Mesothelial cell of epicardium (in vitro differentiated cells): ENCODE measurements at places on chromosomes 6 and 20. TPM values are rescaled to one million over a fixed set of nuclear protein-coding genes. Genes with fewer than 3 reads are reported as not detected.

BPIFB2 gene
- total RNA-seq: not detected in 3 replicates

POU3F2 gene
- total RNA-seq: not detected in 3 replicates

NRSN2 gene
- 41.0 to 46.2 TPM (median 41.2 TPM) in 3 replicates for total RNA-seq

GRM1 gene
- 0.11 to 0.16 TPM in 2 of 3 replicates, not detected in the other for total RNA-seq

NHLRC1 gene
- 1.2 to 1.9 TPM (median 1.8 TPM) in 3 replicates for total RNA-seq

LAMA5 gene
- 571 to 618 TPM (median 601 TPM) in 3 replicates for total RNA-seq

PAX1 gene
- total RNA-seq: not detected in 3 replicates

SPATS1 gene
- not detected in 3 replicates for total RNA-seq

SRSF3 gene
- total RNA-seq: 404 to 411 TPM (median 407 TPM) in 3 replicates

GRCh38 chr20:63748934-63749270 is 9.3 kb downstream of the SLC2A4RG start:
- H3K36me3 ChIP-seq: peaks cover 2% of the 10 kb centered on the region
- H3K27me3 ChIP-seq: no peaks in the 10 kb centered on the region
- no peak overlapping the region for H3K27ac ChIP-seq
- DNase-seq: no peak
- no peaks in the 10 kb centered on the region for H3K4me1 ChIP-seq

DNA sequence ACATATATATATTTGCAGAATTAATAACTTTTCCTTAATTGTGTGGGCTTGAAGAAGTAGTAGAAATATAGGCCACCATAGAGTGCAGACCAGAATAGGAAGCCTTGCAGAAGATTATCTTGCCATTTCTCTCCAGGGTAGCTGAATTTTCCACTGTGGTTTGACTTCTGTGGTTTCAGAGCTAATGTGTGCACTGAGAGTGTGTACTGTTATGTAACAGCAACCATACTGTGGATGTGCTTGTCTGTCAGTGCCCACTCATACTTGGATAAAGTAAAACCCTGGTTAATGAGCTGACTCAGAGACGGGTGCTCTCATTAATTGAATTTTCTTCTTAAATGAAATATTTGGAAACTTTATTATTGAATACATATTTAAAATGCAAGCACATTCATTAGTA is 57.2 kb downstream of the CEP43 start:
- no peak for DNase-seq
- H3K4me3 ChIP-seq: no peak overlapping the region
- H3K27me3 ChIP-seq: no peaks in the 10 kb centered on the region
- H3K36me3 ChIP-seq: peaks cover 1% of the 10 kb centered on the region
- H3K27ac ChIP-seq: no peak overlapping the region
- H3K4me1 ChIP-seq: peaks cover 3% of the 10 kb centered on the region

DNA sequence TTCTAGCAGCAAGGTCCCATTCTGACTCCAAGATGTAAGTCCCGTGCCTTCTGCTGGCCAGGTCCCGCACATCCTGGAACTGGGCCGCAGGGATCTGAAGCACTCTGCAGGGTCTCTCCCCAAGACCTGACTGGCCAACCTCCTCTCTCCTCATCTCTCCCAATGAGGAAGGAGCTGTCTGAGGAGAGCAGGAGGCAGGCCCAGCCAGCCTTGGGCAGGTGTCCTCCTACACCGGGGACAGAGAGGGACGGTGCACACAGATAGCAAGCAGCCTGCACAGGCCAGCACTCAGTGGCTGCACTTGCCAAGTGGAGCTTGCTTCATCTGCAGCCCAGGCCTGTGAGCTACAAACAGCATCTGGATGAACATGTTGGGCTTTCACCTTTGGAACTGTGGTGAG is 76.8 kb upstream of the CD93 start:
- H3K4me1 ChIP-seq: peaks cover 16% of the 10 kb centered on the region
- H3K36me3 ChIP-seq: no peaks in the 10 kb centered on the region
- no peak overlapping the region for H3K4me3 ChIP-seq
- H3K27ac ChIP-seq: no peak overlapping the region

DNA sequence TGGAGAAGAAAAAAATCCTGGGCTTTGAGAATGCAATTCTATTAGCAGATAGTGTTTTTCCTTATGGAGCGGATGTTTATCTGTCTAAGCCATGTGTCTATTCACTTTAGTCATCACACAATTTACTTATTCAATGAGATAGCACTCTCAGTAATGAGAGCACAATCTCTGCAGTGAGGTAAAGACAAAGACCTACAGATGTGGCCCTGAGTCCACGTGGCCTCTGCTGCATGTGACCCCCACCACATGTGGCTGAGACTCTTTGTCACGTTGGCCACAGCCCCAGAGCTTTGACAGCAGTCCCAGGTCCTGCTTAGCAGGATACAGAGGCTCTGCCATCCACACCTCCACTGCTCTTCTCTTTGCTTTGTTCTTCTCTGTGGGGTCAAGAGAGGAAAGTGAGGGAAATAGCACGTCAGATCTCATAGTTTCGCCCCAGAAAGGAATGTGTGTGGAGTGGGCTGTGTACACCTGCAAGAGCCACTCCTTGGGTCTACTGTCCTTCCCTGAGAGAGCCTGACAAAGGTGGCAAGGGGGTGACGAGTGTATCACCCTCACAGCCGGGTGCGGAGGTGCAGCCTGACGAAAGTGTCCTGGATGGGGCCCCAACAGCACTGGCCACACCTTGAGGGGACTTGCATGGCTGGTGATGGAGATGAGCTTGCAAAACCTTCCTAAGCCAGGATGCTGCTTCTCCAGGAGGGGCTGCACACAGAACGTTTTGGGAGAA is 40.7 kb downstream of the ZNF831 start:
- H3K27ac ChIP-seq: no peak overlapping the region
- H3K27me3 ChIP-seq: peaks cover 62% of the 10 kb centered on the region
- DNase-seq: no peak
- H3K4me1 ChIP-seq: no peaks in the 10 kb centered on the region

- H3K27me3 ChIP-seq: no peaks in the 10 kb centered on the region
- DNase-seq: no peak
- H3K27ac ChIP-seq: no peak overlapping the region
- H3K36me3 ChIP-seq: peaks cover 2% of the 10 kb centered on the region
- H3K4me3 ChIP-seq: no peak overlapping the region
These were observed 83.1 kb downstream of the KCNQ5 start for GRCh38 chr6:72704979-72705378.

GRCh38 chr6:136761227-136761922 is 30.9 kb downstream of the MAP3K5 start:
- H3K27me3 ChIP-seq: no peaks in the 10 kb centered on the region
- H3K27ac ChIP-seq: peak overlapping the region; percentile 85
- no peak for DNase-seq
- H3K4me1 ChIP-seq: peaks cover 26% of the 10 kb centered on the region

DNA sequence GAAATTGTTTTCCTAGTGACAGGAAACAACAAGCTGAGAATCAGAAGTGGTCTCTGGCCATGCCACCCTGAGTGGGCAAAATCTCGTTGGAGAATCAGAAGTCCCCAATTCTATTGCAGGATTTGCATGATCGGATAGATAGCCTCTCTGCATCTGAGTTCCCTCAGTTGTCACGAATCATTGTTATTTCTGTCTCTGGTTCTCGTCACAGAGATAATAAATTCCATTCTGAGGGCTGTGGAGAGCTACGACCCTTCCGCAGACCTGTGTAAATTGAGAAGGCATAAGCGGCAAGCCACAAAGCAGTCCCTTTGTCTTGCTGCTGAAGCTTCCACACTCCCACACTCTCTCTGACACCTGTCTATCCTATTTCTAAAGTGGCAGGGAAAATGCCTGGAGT is 102.4 kb upstream of the CNR1 start:
- H3K4me1 ChIP-seq: peaks cover 11% of the 10 kb centered on the region
- no peaks in the 10 kb centered on the region for H3K27me3 ChIP-seq
- H3K4me3 ChIP-seq: no peak overlapping the region
- no peaks in the 10 kb centered on the region for H3K36me3 ChIP-seq

DNA sequence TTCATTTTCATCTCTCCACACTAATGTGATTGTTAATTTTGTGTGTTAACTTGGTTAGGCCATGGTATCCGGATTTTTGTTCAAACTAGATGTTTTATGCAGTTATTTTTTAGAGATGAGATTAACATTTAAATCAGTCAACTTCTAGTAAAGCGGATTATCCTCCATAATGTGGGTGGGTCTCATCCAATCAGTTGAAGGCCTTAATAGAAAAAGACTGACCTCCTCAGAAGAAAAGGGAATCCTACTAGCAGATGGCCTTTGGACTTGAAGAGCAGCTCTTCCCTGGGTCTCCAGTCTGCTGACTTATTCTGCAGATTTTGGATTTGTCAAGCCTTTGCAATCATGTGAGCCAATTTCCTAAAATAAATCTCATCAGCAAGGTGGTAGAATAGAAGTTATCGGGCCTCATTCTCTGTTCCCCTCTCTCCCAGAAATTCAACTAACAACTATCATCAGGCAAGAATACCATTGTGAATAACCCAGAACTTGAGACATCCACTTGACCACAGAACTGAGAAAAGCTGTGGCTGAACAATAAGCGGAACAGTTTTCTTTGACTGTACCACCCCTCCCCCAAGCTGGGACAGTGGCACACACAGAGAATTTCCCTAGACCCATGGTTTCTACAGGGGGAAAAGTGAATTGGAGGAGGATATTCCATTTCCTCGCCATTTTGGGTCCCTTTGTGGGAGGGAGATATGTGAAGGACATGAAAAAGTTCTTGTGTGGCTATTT is 323.0 kb downstream of the UTRN start:
- peaks cover 25% of the 10 kb centered on the region for H3K36me3 ChIP-seq
- no peaks in the 10 kb centered on the region for H3K27me3 ChIP-seq
- no peaks in the 10 kb centered on the region for H3K4me1 ChIP-seq
- no peak overlapping the region for H3K4me3 ChIP-seq
- H3K27ac ChIP-seq: no peak overlapping the region

DNA sequence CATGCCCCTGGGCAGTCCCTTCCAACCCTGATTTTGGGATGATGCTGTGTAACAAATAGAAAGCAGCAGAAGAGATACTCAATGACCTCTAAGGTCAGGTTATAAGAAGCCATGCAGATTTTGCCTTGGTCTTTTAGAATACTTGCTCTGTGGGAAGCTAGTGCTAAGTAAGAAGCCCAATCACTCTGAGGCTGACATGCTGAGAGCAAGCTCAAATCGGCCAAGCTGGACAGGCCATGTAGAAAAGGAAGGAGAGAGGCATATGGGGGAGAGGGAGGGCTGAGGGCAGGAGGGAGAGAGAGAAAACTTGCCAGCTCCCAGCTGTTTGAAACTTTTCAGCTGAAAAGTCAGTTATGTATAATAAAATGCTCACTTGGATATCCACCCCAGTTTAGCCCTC is 1021.6 kb upstream of the MAP3K7 start:
- no peak for DNase-seq
- H3K36me3 ChIP-seq: no peaks in the 10 kb centered on the region
- H3K27ac ChIP-seq: peak overlapping the region; percentile 45
- no peak overlapping the region for H3K4me3 ChIP-seq
- no peaks in the 10 kb centered on the region for H3K27me3 ChIP-seq

DNA sequence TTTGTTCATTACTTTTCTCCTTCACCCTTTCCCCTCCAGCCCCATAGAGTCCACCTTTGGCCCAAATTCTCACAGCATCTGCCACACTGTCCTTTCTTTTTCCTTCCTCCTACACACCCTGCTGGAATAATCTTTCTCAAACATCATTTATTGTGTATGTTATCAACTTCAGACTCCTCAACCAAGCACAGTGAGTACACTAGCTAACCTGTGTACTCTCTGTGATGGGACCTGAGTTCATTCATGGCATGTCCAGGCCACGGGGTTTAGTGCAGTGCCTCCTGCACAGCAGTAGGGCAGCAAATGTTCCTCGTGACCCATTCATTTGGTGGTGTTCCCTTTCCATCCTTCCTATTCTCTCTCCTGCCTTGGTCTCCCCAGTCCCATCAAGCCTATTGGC is 7.1 kb upstream of the ARMC12 start:
- H3K4me1 ChIP-seq: peaks cover 59% of the 10 kb centered on the region
- peaks cover 9% of the 10 kb centered on the region for H3K27me3 ChIP-seq
- H3K36me3 ChIP-seq: no peaks in the 10 kb centered on the region
- H3K27ac ChIP-seq: peak overlapping the region; percentile 1
- H3K4me3 ChIP-seq: peak overlapping the region; percentile 33
- DNase-seq: no peak

DNA sequence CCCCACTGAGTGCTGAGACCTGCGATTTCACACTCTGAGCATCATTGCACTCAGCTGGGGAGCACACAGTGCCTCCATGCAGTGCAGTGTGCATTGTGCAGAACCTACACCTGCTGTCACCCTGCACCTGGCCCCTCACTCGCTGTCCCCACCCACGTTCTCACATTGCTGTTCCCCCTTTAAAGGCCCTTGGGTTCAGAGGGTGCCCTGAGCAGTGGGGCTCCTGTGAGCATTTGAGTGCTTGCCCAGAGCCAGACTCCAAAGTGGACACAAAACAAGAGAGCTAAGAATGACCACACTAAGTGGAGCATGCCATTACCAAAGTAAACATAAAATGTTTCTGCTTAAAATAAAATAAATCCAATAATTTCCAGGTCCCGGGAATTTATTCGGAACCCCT is 131.0 kb upstream of the CST7 start:
- no peak overlapping the region for H3K4me3 ChIP-seq
- H3K27ac ChIP-seq: no peak overlapping the region
- H3K27me3 ChIP-seq: peaks cover 36% of the 10 kb centered on the region
- no peaks in the 10 kb centered on the region for H3K4me1 ChIP-seq
- no peak for DNase-seq

GRCh38 chr20:58372806-58373205 is 16.2 kb upstream of the VAPB start:
- H3K27me3 ChIP-seq: no peaks in the 10 kb centered on the region
- peak overlapping the region; percentile 19 for H3K27ac ChIP-seq
- peaks cover 27% of the 10 kb centered on the region for H3K4me1 ChIP-seq
- no peak for DNase-seq
- no peak overlapping the region for H3K4me3 ChIP-seq
- no peaks in the 10 kb centered on the region for H3K36me3 ChIP-seq

GRCh38 chr6:144315981-144316861 is 31.1 kb downstream of the UTRN start:
- H3K36me3 ChIP-seq: no peaks in the 10 kb centered on the region
- H3K27me3 ChIP-seq: no peaks in the 10 kb centered on the region
- no peak overlapping the region for H3K4me3 ChIP-seq

- H3K4me3 ChIP-seq: no peak overlapping the region
- H3K36me3 ChIP-seq: no peaks in the 10 kb centered on the region
- no peaks in the 10 kb centered on the region for H3K27me3 ChIP-seq
- DNase-seq: no peak
- H3K4me1 ChIP-seq: peaks cover 13% of the 10 kb centered on the region
- H3K27ac ChIP-seq: no peak overlapping the region
These were observed 74.3 kb upstream of the PHACTR2 start for GRCh38 chr6:143603455-143603854.

GRCh38 chr20:23932256-23932655 is 52.7 kb upstream of the CST5 start:
- no peak for DNase-seq
- no peak overlapping the region for H3K4me3 ChIP-seq
- H3K27ac ChIP-seq: no peak overlapping the region
- no peaks in the 10 kb centered on the region for H3K36me3 ChIP-seq
- H3K27me3 ChIP-seq: peaks cover 22% of the 10 kb centered on the region

DNA sequence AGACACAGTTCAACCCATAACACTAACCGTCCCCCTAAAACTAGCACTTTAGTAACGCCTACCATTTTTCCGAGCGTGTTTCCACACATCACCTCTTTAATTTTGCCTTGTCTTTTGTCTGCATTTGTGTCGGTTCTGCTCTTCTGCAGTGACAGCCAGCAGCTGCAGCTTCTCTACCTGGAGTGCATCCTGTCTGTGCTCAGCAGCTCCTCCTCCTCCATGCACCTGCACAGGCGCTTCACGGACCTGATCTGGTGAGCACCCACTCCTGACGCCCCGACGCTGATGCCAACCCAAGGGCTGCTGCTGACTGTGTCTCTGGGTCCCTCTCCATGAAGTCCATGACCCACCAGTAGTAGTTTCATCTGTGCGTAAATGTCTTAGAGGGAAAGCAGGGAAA is 35.4 kb upstream of the PBOV1 start:
- H3K4me3 ChIP-seq: no peak overlapping the region
- no peaks in the 10 kb centered on the region for H3K27me3 ChIP-seq
- DNase-seq: no peak
